ENCODE measurements at places on chromosomes 1 and 21.

DNA sequence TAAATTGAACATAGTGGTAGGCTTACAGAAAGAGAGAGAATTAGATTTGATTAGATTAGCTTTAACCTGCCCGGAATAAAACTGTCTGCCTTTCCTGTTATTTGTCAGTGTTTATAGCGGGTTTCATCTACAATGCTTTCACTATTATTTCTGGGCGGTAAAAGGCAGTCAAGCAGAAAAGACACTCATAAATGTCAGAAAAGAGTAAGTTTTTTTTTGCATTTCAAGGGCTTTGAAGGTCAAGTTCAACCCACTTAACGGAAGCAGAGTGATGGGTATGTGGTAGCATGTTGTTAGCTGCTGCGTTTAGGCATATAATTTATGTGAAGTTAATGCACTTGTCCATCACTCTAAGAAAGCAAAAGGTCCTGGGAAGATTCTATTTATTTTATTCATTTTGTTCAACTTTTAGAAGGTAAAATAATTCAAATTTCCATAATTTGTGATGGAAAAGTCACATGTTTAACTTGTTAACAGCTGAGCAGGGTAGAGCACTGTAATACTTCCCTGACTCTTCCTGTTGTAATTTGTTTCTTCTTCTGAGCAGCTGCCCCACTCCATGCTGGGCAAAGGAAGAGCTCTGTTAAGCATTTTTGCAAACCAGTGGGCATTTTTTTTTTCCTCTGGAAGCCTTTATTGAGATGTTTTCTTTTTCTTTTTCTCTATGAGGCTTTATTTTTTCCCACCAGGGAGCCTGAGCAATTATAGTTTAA is 220.1 kb downstream of the ST6GALNAC3 start:
- H3K27ac ChIP-seq = no peak overlapping the region
- H3K36me3 ChIP-seq = no peaks in the 10 kb centered on the region
- H3K27me3 ChIP-seq = no peaks in the 10 kb centered on the region
- no peak for DNase-seq
- no peak overlapping the region for H3K4me3 ChIP-seq
- no peaks in the 10 kb centered on the region for H3K4me1 ChIP-seq

DNA sequence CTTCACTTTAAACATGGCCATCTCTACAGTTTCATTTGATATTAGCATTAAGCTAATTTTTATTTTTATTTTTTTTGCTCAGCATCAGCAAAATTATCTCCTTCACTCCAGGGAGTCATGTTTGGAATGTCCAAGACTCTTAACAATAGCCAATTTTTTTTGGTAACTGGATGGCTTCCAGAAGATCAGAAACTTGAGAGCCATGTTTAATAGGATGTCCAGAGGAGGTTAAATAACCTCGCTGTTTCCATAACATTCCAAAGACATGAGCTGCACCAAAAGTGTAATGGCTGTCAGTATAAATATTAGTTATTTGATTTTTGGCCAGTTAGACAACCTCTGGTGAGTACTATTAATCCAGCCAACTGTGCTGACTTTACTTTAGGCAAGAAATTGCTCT is 80.7 kb downstream of the DNTTIP2 start:
- no peak overlapping the region for H3K27ac ChIP-seq
- H3K4me3 ChIP-seq = no peak overlapping the region
- no peak for DNase-seq
- H3K27me3 ChIP-seq = no peaks in the 10 kb centered on the region
- H3K4me1 ChIP-seq = no peaks in the 10 kb centered on the region
- no peaks in the 10 kb centered on the region for H3K36me3 ChIP-seq

DNA sequence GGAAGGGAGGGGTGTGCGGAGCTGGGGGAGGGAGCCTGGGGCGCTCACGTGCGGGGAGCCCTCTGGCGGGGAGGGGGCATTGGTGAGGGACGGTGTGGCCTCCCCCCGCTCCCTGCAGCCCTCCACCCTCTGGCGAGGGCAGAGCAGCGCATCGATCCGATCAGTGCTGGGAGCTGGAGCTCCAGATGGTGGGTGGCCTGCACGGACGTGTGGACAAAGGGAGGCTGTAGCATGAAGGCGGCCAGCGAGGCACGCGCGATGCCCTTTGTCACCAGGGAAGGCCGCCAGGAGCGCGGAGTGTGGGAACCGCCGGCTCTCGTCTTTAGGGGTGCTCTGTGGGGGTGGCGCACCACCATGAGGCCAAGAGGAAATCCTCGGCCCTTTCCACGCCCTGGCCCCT is 5.4 kb upstream of the HES5 start:
- no peaks in the 10 kb centered on the region for H3K36me3 ChIP-seq
- peaks cover 62% of the 10 kb centered on the region for H3K27me3 ChIP-seq
- H3K4me3 ChIP-seq = no peak overlapping the region
- DNase-seq = no peak
- H3K27ac ChIP-seq = no peak overlapping the region

DNA sequence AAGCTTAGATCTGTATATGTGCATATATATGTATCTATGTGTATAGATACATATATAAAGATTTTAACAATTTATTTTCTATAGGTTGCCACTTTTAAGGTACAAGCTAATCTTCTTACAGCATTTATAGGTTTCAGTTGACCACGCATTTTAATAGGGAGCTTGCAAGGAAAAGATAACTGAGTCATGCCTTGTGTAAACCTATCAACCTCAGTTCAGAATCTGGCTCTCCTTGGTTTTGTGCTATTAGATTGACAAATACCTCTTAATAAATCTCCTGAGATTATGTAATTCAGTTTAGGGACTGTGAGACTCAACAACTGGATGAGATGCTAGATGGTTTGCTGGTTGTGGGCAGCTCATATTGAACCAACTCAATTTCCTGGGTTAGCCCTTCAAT is 114.7 kb upstream of the SERBP1 start:
- H3K27ac ChIP-seq = no peak overlapping the region
- no peaks in the 10 kb centered on the region for H3K36me3 ChIP-seq
- H3K4me1 ChIP-seq = no peaks in the 10 kb centered on the region
- no peak overlapping the region for H3K4me3 ChIP-seq
- no peak for DNase-seq

GRCh38 chr1:243848858-243849420 is 1.1 kb downstream of the AKT3 start:
- peaks cover 5% of the 10 kb centered on the region for H3K4me1 ChIP-seq
- H3K27me3 ChIP-seq = peaks cover 45% of the 10 kb centered on the region

DNA sequence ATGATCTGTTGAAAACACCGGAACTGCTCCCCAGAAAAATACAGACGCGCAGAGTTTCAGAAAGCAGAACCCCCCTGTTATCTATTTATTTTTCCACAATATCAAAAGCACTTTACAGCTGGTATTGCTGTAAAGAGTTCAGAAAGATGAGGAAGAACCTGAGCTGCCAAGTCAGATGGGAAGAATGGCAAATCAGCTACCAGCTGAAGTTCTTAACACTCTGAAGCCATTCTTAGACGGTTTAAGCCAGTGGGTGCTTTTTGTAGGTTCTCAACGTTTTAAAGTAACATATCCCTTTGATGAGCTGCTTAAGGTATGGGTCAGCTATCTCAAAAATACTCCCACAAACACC is 714 bp upstream of the AKIRIN1 start:
- H3K36me3 ChIP-seq = no peaks in the 10 kb centered on the region
- H3K4me1 ChIP-seq = peaks cover 16% of the 10 kb centered on the region
- no peak for DNase-seq
- peak overlapping the region; percentile 99 for H3K27ac ChIP-seq
- peak overlapping the region; percentile 90 for H3K4me3 ChIP-seq

DNA sequence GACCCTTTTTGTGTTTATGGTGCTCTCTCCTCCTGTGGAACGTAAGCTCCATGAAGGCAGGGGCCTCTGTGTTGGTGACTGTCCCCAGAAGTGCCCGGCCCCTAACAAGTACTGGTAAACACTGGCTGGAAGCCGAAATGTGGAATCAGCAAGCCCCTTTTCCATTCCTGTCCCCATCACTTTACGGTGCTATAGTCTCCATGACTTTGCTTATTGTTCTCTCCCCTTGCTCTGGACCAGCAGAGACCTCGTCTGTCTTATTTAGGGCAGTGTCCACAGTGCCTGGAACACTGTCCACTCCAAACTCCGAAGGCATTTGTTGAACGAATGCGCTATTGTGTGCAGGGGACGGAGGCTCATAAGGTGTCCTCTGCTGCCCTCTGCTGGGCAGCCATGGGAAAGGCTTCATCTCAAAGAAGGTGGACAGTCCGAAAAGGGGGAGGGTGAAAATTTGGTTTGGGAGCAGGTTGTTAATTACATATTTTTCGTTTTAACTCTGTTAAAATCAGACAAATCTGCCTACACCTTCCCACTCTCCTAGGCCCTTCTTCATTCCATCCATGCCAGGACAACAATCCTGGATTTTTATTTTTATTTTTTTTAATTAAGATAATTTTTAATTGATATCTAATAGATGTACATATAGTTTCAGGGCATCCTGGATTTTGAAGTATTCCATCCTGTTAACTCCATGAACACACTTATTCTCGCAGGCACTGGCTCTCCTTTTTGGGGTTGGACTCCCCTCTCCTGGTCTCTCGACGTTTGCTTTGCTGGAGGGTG is 115.6 kb downstream of the PGBD5 start:
- DNase-seq = peak; percentile 78
- no peak overlapping the region for H3K27ac ChIP-seq
- peaks cover 13% of the 10 kb centered on the region for H3K4me1 ChIP-seq
- no peak overlapping the region for H3K4me3 ChIP-seq

DNA sequence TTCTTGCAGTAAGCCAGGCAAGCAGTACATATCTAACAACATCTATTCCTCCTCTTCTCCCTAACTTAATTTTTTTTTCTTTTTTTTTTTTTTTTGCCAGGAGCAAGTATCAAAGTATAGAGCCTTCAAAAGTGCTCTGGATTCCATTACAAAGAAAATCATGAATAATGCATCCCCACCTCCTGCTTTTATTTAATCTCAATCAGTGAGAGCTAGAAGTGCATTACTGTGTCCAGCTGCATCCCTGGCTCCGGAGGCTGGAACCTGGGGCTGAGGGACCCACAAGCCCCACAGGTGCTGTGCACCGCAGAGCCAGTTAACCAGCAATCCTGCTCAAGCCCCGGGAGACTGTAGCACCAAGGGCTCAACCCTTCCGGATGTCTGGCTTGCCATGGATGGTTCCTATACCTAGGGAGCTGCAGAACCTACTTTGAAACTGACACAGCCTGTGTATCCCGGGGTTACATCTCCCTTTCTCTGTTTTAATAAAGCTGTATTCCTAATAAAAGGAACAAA is 455.9 kb upstream of the RUNX1 start:
- no peaks in the 10 kb centered on the region for H3K4me1 ChIP-seq
- no peak overlapping the region for H3K27ac ChIP-seq
- H3K36me3 ChIP-seq = no peaks in the 10 kb centered on the region
- H3K27me3 ChIP-seq = peaks cover 7% of the 10 kb centered on the region
- no peak for DNase-seq

DNA sequence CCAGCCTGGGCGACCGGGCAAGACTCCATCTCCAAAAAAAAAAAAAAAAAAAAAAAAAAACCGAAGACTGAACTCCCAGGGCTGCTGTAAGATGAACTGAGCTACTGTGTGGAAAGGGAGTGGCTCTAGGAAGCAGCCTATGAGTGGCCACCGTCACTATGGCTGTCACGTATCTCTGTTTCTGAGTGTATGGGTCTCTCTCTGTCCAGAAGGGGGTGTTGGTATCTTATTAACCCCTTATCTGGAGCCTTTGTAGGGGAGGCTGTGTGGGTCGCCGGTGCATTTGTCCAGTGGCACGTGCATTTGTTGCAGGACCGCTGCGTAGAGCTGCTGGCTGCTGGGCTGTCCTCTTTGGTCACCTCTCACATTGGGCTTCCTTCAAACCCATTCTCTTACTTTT is 326.6 kb downstream of the CAMTA1 start:
- no peaks in the 10 kb centered on the region for H3K4me1 ChIP-seq
- no peaks in the 10 kb centered on the region for H3K36me3 ChIP-seq
- no peaks in the 10 kb centered on the region for H3K27me3 ChIP-seq
- no peak for DNase-seq
- no peak overlapping the region for H3K27ac ChIP-seq
- H3K4me3 ChIP-seq = no peak overlapping the region

Data from transverse colon (tissue), 4 donors.